Cardiac muscle cell (in vitro differentiated cells and primary cell): ENCODE measurements at places on chromosomes 3 and 15.

GRCh38 chr15:81182756-81183438 lies 13.8 kb upstream of the IL16 start:
- no peak for DNase-seq

DNA sequence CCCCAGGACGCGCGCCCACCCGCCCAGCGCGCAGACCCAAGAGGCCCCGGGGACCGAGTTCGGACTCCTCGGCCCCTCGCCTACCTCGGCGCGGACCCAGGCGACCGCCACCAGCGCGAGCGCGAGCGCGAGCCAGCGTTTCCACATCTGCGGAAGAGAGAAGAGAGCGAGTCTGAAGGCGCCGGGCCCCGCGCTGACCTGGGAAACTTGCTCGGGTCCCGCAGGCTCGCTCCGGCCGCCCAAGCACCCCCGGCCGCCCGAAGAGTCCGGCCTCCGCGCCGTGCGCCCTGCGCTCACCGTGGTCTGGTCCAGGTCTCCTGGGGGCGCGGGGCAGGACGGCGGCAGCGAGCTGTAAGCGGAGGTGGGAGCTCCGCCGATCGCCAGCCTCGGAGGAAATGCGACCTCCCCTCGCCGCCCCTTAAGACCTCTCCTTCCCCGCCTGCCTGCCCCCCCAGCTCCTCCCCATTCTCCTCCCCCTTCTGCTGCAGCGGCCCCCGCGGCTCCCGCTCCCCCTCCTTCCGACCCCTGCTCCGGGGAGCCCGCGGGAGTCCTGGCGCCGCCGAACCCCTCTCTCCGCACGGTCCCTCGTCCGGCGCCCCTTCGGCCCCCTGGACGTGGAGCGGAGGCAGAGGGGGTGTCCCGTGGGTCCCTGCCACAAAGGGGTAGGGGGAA lies at the start of gene FSTL1:
Gene FSTL1 (minus strand): TSS at position 393 of the 672 bp plus-strand sequence. CDS start 246 bp downstream, at position 147.
- DNase-seq: peak; percentile 86

DNA sequence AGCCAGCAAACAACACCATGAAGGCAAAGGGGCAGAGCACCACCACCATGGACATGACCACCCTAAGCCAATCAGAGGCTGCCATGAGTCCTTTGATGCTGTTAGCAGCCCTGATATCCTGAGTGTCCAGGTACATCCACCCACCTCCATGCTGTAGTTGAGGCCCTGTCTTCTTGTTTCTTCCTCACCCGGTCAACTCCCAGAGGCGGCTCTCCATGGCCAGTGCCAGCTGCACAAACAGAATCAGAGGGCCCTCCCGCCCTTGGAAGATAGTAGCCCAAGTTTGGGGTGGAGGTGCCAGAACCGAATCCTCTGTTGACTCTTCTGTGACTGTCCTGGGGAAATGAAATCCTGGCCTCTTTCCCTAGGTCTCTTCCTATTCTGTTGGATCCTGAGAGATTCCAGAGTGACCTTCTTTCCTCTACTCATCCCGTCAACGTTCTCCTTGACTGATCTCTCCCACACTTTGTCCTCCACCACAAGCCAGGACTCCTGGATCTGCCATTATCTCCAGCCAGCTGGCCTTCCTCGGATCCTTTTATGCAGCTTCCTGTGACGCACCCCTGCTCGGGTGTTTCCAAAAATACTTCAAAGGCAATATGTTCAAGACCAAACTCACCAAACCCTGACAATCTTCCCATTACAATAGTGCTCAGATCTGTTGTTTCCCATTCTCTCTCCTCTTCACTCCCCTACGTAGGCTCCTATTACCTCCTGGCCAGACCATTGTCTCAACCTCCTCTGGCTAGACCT lies 45.4 kb upstream of the DLG1 start:
- no peak for DNase-seq

- peak; percentile 2 for DNase-seq
These were observed 104.8 kb upstream of the PLSCR5 start for GRCh38 chr3:146709969-146710368.

GRCh38 chr15:56797720-56798275 lies 64.5 kb upstream of the ZNF280D start:
- no peak for DNase-seq

GRCh38 chr3:30502051-30502741 lies 104.2 kb upstream of the TGFBR2 start:
- DNase-seq: no peak

DNA sequence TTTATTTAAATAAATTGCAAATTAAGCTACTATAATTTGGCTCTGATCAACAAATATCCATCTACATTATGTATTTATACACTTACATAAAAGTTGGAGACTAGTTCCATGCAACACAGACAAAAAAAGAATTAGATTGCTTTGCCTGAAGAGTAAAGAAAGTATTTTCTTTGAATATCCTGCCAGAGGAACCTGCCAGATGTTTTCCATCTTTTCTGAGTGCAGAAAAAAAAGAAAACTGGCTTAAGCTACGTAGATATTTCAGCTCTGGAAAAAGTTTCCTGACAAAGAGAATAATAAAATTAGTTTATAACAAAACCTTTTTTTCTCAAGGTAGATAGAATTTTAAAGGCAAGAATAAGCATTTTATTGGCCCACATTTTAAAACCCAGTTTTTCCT lies 607.5 kb upstream of the NAALADL2 start:
- DNase-seq: no peak

- no peak for DNase-seq
These were observed 3.5 kb upstream of the GALNT15 start for GRCh38 chr3:16171009-16171408.

- DNase-seq: peak; percentile 6
These were observed 307.4 kb downstream of the NTRK3 start for GRCh38 chr15:87949151-87949574.
